ENCODE measurements at places on chromosomes 16 and 17.

GRCh38 chr17:8580952-8581658, 49.4 kb downstream of the MYH10 start:
- DNase-seq, result no peak

GRCh38 chr17:72122765-72123529, 2.1 kb downstream of the SOX9 start:
- DNase-seq, result no peak

- DNase-seq, result no peak
Observed at GRCh38 chr16:55088098-55088497, 157.4 kb downstream of the IRX5 start.

- no peak for DNase-seq
Observed at GRCh38 chr16:88418869-88419268, 34.2 kb upstream of the ZFPM1 start.

Data from B cell (primary cell).